Fibroblast of skin of left quadriceps (primary cell): ENCODE measurements at places on chromosomes 2 and 18.

GRCh38 chr2:126838716-126838985, 60.0 kb upstream of the TEX51 start:
- DNase-seq, result no peak

- DNase-seq, result no peak
Measured at GRCh38 chr2:176140513-176141317, 10.6 kb upstream of the HOXD4 start.

DNA sequence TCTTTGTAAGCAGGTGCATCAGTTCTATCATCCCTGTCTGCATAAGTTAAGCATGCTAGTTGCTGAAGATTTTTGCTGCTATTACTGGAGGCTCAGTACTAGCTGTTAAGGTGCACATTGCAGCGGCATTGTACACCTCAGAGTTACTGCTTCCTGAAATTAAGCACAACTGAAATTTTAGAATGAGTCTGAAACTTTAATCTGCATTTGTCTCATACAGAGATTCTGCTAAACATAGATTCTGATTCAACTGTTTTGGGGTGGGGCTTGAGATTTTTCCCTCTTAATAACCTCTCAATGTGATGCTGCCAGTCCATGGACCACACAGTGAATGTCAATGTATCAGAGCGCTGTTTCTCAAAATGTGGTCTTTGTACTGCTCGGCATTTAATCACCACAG, 585.7 kb upstream of the GCFC2 start:
- DNase-seq, result no peak

GRCh38 chr2:136613096-136613495, 152.2 kb upstream of the THSD7B start:
- DNase-seq, result no peak

GRCh38 chr18:37565101-37565976, at the start of gene CELF4:
CELF4 (minus strand) TSS chr18:37565798.
- no peak for DNase-seq

GRCh38 chr18:69528435-69528834, 127.7 kb downstream of the DOK6 start:
- DNase-seq, result peak; percentile 33

GRCh38 chr2:30934066-30934465, 126.8 kb upstream of the CAPN13 start:
- DNase-seq, result no peak
